ENCODE measurements at places on chromosomes 7 and 10. TPM values are rescaled to one million over a fixed set of nuclear protein-coding genes. Genes with fewer than 3 reads are reported as not detected.

The XRCC2 gene
- not detected for total RNA-seq

- H3K27ac ChIP-seq = no peak overlapping the region
- no peak overlapping the region for H3K4me3 ChIP-seq
- H3K36me3 ChIP-seq = no peaks in the 10 kb centered on the region
- no peaks in the 10 kb centered on the region for H3K27me3 ChIP-seq
Measured at GRCh38 chr7:107125475-107125874, 43.3 kb upstream of the HBP1 start.

DNA sequence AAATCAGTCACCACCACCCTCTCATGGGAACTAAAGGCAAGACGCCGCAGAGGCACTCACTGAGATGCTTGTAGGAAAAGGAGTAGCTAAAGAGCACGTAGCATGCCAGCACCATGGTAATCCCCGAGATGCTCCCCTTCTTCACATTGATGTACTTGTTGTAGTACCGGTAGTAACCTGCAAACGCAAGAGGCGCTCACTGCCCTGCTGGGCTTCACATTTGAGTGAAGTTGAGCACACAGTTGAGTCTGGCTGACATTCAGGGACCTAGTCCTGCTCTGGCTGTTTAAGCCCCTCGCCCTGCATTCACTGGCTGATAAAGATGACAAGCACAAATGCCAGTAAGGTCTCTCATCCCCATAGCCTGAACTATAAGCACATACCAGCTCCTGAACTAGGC is 6.9 kb downstream of the ATP5MF start:
- no peak overlapping the region for H3K27ac ChIP-seq
- H3K4me1 ChIP-seq = no peaks in the 10 kb centered on the region
- no peak overlapping the region for H3K4me3 ChIP-seq
- H3K27me3 ChIP-seq = no peaks in the 10 kb centered on the region

DNA sequence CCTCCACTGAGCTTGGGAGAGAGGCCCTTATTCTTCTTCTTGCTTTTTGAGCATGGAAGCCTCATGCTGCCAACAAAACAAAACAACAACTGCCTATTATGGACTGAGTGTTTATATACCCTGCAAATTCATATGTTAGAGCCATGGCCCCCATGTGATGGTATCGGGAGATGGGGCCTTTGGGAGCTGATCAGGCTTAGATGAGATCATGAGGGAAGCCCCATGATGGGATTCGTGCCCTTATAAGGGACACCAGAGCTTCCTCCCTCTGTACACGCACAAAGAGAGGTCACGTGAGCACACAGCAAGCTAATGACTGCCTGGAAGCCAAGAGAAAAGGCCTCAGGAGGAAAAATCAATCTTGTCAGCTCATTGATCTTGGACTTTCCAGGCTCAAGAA is 235.0 kb downstream of the FANK1 start:
- H3K27me3 ChIP-seq = no peaks in the 10 kb centered on the region
- H3K27ac ChIP-seq = no peak overlapping the region

DNA sequence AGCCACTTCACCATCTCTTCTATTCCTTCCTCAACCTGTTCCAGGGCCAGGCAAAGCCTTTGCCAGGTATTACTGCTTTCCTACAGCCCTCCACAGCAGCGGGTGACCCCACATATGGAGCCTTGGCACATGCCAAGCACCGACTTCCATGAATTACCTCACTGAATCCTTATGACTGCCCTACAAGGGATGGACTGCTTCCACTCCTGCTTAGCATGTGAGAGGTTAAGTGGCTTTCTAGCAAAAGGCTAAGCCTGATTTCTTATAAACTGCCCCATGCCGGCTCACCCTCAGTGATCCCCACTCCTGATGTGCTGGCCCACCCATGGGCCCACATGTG is 44.0 kb upstream of the PDLIM1 start:
- H3K4me3 ChIP-seq = no peak overlapping the region
- H3K36me3 ChIP-seq = no peaks in the 10 kb centered on the region
- DNase-seq = no peak
- H3K27me3 ChIP-seq = no peaks in the 10 kb centered on the region
- H3K27ac ChIP-seq = peak overlapping the region; percentile 75

GRCh38 chr7:155298288-155298833 is 683 bp downstream of the INSIG1 start:
- H3K27ac ChIP-seq = peak overlapping the region; percentile 97
- DNase-seq = no peak
- peaks cover 9% of the 10 kb centered on the region for H3K36me3 ChIP-seq
- no peaks in the 10 kb centered on the region for H3K27me3 ChIP-seq
- H3K4me1 ChIP-seq = peaks cover 40% of the 10 kb centered on the region

- DNase-seq = no peak
- H3K36me3 ChIP-seq = no peaks in the 10 kb centered on the region
- peaks cover 13% of the 10 kb centered on the region for H3K4me1 ChIP-seq
- H3K27me3 ChIP-seq = no peaks in the 10 kb centered on the region
Measured at GRCh38 chr7:77734659-77735421, 38.6 kb downstream of the RSBN1L start.

DNA sequence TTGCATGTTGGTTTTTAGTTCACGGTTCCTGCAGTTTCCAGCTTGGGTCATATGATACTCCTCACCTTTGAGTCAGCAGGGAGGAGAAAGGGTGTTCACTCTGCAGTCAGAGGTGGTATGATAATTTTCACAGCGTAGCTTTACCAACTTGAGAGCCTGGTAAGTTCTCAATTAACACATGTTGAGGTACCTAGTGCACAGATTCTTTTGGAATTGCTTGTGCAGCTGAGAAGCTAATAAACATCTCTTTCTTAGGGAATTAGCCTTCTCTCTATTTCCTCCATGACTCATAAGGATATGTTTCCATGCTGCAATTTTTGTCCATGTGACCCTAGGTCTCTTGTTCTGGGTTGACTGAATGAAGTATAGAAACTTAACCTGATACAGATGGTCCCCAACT is 166.6 kb downstream of the KIF20B start:
- H3K27me3 ChIP-seq = no peaks in the 10 kb centered on the region
- no peak for DNase-seq
- H3K4me1 ChIP-seq = no peaks in the 10 kb centered on the region
- H3K27ac ChIP-seq = no peak overlapping the region
- H3K4me3 ChIP-seq = no peak overlapping the region

DNA sequence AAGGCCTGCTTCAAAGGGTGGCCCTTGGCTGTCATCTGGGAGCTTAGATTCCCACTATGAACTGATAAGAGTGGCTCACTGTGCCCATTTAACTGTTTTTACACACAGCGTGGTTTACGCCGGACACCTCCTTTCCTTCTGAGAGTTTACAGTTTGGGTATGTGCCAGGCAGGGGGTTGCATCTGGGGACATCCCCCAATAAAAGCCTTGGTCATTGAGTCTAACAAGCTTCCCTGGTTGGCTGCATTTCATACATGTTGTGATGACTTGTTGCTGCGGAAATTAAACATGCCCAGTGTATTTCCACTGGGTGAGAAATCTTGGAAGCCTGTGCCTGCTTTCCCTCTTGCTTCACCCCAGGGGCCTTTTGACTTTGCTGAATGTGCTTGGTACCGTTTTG is 264.1 kb upstream of the NPY start:
- H3K4me3 ChIP-seq = no peak overlapping the region
- no peaks in the 10 kb centered on the region for H3K4me1 ChIP-seq
- no peaks in the 10 kb centered on the region for H3K27me3 ChIP-seq
- H3K27ac ChIP-seq = no peak overlapping the region
- H3K36me3 ChIP-seq = no peaks in the 10 kb centered on the region
- DNase-seq = no peak
